Foreskin melanocyte (primary cell): ENCODE measurements at places on chromosomes 3 and 15.
A peak's percentile ranks its signal among the peaks of the same experiment; 100 is the strongest.

- no peak for DNase-seq
Measured at GRCh38 chr15:64774037-64774628, 1.3 kb downstream of the RBPMS2 start.

- no peak for DNase-seq
Measured at GRCh38 chr3:51374456-51374855, 10.6 kb upstream of the MANF start.

GRCh38 chr15:51484781-51485180 lies 137.8 kb downstream of the DMXL2 start:
- DNase-seq, result no peak

GRCh38 chr3:114582929-114583328 lies 289.1 kb downstream of the TIGIT start:
- no peak for DNase-seq

GRCh38 chr15:66098022-66098363 lies 155.6 kb downstream of the MEGF11 start:
- DNase-seq, result no peak

GRCh38 chr3:124559846-124560574 lies 170.2 kb upstream of the UMPS start:
- peak; percentile 65 for DNase-seq

GRCh38 chr3:23991683-23992628 lies 46.9 kb downstream of the NR1D2 start:
- DNase-seq, result peak; percentile 97

- no peak for DNase-seq
Measured at GRCh38 chr3:184559336-184559735, 2.2 kb upstream of the EPHB3 start.

DNA sequence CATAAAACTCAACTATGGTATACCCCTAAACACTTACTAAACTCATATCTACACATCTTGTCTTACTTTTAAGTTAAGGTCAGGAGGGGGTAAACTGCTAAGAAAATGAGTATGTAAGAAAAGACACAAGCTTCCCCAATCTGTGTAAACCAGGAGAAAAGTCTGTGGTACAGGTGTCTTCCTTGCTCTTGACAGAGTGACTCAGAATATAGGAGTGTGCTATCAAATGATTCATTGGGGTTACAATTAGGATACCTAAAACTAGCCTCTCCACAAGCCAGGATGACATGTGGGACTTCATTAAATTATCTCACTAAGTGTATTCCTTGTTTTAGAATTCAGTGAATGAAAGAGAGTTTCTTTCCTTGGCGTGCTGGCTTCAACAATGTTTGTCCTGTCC lies 274.8 kb downstream of the BBX start:
- DNase-seq, result no peak
